ENCODE measurements at places on chromosomes 13 and 19. TPM values are rescaled to one million over a fixed set of nuclear protein-coding genes. Genes with fewer than 3 reads are reported as not detected.

Gene TPTE2
- not detected for total RNA-seq

Gene NLRP13
- not detected for total RNA-seq

Gene CLEC17A
- total RNA-seq, result not detected

Gene CASP14
- 0.11 TPM for total RNA-seq

Gene ZNF99
- total RNA-seq, result not detected

Gene SPINT2
- total RNA-seq, result 0.21 TPM
